Sigmoid colon (tissue), 7 donors: ENCODE measurements at places on chromosomes 6 and 20. TPM values are rescaled to one million over a fixed set of nuclear protein-coding genes. Genes with fewer than 3 reads are reported as not detected.

GRCh38 chr20:35601990-35602389, 13.6 kb upstream of the SPAG4 start:
- DNase-seq: peak; percentile 65

- peak; percentile 56 for DNase-seq
Observed at GRCh38 chr20:50332491-50332980, 141.9 kb downstream of the CEBPB start.

The RAET1E gene
- not detected for total RNA-seq

The PHACTR1 gene
- total RNA-seq: 2.5 TPM
